GF-D8 (cell line): ENCODE measurements at places on chromosomes 5 and 9.
A peak's percentile ranks its signal among the peaks of the same experiment; 100 is the strongest.

DNA sequence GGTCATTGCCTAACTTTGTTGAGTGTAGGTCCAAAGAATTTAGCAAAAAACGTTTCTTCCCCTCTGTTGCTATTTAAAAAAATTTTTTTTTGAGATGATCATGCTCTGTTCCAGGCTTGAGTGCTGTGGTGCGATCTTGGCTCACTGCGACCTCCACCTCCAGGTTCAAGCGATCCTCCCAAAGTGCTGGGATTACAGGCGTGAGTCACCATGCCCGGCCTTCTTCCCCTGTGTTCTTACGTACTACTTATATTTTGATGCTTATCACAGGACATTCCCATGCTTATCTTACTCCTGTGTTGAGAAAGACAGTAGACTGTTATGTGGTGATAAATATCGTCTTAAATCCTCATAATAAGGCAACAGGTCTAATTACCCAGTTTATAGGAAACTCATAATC, 2.5 kb downstream of the ACER2 start:
- no peak for DNase-seq

DNA sequence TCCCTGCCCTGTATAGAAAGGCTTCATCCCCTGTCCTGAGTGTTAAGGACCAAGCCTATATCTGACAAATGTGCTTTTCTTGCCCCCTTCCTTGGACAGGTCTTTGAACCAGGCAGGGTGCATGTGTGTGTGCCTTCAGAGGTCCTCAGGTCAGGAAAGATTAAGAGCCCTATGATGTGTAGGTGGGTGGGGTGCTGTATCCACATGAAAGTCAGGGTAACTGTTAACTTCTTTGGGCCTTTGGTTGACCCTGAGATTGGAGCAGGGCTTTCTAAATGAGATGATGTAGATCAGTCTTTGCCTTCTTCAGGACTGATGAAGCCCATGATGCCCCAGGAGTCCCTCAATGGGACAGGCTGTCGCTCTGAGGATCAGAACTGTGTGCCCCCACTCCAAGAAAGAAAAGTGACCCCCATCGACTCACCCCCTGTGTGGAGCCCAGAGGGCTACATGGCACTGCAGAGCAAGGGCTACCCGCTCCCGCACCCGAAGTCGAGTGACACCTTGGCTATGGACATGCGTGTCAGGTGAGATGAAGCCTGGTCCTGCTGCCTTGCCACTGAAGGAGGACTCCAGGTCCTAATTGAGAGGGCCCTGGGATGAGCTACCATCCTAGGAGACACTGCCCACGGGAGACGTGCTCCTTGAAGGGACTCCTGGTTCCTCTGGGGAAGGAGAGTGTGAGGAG, 29.4 kb upstream of the POMT1 start:
- DNase-seq = no peak

GRCh38 chr5:138344887-138345622, 7.0 kb downstream of the FAM53C start:
- DNase-seq = no peak

DNA sequence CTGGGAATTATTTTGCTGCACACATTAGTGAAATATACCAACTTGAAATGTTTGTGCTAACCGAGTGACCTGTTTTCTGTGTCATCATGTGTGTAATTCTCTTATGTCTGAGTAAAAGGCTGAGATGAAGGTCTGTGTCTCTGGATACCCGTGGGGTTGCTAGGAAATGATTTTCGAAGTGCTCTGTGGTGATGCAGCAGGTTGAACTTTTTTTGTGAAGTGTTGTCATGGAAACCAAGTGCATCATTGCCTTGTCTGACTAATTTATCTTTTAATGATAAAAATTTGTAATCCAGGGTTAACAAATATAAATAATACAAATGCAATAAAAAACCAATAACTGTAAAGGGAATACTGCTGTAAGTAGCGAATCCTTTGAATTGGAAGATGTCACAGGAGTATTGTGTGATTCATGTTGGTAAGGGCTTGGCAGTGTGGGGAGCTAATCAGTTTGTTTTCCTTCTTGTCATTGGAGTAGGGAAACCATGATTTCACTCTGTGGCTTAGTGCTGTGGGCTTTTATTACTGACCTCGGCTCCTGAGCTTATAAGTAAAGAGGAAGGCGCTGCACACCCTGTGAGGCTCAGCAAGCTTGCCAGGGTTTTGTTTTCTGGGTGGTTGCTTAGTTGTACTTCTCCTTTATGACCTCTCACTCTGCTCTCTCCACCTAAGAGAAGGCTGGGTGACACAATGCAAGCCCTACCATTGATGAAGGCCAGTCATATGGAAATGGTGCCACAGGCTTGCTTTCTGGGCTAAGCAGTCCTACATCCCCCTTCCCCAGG, 22.3 kb downstream of the PDE8B start:
- DNase-seq = peak; percentile 0

DNA sequence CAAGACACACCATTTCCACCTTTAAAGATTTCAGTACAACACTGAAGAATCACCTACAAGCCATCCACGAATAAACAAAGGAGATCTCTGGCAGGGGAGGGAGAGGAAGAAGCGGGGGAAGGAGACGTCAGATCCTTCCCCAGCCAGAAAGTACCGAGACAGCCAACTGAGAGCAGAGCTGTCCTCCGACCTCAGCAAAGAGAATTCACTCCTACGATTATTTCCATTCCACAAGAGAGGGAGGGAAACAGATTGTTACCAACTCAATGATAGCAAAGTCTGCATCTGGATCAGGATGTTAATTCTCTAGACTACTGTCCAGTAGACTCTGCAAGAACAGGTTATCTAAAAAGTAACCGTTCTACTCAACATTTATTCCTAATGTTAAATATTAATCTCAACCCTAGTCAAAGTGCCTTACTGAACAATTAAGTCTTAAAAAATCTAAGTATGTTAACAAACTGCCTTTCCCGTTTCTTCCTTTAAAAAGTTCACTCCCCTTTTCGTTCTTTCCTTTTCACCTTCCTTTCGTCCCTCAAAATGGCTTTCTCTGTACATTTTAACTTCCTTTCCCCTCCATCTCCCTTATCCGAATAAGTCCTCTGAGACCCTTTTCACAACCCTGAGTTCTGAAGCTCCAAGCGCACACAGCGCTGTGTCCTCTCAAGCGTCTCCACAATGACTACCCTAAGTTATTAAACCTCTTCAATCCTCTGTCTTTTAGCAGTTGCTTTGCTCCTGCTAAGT, 1.4 kb downstream of the CHD1 start:
- DNase-seq = no peak

- DNase-seq = no peak
Observed at GRCh38 chr5:58988938-58989337, 406.1 kb downstream of the RAB3C start.

DNA sequence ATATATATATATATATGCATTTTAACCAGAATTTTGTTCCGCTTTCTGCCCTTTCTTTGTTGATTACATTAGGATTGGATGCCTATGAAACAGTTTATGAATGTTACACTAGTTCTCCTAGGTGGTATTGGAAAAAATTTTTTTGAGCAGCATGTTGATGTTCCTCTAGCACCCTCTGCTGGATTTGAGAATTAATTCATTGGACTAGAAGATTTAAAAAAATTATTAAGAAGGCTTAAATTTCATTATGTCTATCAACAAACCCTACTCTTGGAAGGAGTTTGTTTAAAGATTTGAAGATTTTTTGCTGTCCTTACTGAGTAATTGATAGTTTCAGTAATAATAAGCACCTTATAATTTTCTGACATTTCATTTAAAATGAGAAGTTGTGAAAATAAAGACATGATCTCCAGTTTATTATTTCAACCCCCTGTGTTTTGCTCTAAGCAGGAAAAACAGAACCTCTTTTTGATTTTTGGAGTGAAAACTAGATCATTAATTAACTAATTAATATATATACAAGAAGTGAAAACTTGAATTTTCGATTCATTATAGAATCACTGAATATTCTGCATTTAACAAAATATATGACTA, 89.6 kb downstream of the CCDC171 start:
- DNase-seq = no peak

DNA sequence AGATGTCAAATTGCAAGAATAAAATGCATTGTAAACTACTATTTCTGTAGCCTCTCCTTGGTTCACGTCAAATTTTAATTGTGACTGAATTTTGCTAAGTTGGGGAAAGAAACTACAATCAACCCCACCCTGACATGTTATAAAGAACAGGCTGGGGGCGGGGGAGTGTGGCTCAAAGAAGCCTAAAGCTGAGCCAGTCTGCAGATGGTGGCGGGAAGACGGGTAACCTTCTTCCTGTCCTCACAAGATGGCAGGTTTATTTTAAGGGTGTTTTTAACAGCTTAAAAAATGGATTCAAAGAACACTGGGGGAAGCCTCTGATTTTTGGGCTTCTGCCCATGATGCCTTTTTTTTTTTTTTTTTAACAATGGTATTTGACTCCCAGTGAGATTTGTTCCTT, 68.5 kb upstream of the MELK start:
- DNase-seq = no peak

DNA sequence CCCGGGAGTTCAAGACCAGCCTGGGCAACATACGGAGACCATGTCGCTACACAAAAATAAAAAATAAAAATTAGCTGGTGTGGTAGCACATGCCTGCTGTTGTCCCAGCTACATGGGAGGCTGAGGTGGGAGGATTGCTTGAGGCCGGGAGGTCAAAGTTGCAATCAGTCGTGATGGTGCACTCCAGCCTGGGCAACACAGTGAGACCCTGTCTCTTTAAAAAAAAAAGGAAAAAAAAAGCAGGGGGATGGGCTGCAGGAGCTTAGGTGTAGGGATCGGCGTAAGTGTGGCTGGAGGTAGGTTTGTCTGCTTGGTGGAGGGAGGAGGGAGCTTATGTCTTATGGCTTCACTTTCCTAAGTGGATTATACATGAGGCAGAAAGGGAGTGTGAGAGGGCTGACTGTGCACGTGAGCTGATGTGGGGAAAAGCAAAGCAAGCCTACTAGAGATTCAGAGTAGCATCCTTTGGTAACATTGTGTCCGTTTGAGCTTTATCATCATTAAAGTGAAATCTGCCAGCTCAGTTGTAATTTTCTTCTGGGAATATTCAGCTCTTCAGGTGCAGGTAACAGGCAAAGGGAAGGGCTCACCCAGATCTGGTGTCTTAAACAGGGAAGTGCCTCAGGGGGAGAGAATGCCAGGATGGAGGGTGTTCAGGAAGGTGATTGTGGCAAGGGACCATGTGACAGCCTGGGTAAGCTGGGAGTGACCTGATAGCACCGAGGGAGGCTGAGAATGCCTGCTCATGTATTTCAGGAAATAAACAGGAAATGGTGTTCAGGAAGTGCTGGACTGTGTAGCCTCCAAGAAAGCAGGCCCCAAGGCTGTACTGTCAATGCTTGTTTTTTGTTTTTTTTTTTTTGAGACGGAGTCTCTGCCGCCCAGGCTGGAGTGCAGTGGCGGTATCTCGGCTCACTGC, 17.6 kb upstream of the SETX start:
- DNase-seq = peak; percentile 80

GRCh38 chr5:166881802-166882201, 1409.6 kb upstream of the WWC1 start:
- DNase-seq = no peak

DNA sequence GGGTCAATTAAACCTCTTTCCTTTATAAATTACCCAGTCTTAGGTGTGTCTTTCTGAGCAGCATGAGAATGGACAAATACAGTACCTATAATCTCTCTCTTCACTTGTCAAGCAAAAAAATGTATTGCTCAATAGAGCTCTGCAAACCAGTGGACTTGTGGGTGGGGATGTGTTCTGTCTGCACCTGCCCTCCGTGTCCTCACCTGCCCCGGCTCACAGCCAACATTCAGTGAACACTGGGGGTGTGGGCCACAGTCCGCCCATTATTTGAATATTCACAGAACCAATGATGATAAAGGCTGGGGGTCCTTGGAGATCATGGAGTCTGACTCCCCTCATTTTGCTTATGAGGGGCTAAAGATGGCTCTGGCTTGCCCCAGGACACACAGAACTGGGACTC, 36.9 kb upstream of the MED27 start:
- DNase-seq = no peak

- DNase-seq = no peak
Observed at GRCh38 chr5:129820-130219, 37.9 kb downstream of the PLEKHG4B start.

DNA sequence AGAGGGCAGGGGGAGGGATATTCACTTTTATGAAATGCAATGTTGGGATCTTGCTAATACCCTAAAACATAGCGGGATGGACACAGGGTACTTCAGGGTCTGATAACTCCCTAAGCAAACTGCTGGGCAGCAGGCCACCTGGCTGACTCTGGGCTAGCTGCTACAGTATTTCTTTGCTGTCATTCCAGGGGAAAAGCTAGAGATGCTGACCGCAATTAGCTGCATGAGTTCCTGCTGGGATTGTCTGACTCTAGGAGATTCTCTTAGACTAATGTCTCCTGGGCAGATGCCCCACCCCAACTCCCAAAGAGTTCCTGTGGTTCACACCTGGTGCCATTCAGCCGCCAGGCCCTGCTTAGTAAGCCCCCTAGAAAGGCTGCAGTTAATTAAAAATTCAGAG, 69.9 kb downstream of the PSAT1 start:
- DNase-seq = no peak

DNA sequence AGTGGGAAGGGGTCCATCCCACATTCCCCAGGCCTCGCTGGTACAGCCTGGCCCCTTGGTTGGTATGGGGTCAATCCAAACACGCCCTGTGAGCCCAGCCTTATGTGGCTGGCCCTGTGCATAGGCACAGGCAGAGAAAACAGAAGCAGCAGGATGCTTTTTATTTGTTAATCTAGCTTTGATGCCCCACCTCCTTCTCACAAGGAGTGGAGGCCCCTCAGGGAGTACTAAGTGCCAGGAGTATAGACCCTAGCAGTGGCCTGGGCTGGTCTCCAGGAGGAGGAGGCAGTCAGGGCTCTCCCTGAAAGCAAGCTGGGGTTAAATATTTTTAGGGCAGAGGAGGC, 14.6 kb upstream of the TCF7 start:
- no peak for DNase-seq

- no peak for DNase-seq
Observed at GRCh38 chr5:92548346-92548745, 1032.7 kb downstream of the NR2F1-AS1 start.

DNA sequence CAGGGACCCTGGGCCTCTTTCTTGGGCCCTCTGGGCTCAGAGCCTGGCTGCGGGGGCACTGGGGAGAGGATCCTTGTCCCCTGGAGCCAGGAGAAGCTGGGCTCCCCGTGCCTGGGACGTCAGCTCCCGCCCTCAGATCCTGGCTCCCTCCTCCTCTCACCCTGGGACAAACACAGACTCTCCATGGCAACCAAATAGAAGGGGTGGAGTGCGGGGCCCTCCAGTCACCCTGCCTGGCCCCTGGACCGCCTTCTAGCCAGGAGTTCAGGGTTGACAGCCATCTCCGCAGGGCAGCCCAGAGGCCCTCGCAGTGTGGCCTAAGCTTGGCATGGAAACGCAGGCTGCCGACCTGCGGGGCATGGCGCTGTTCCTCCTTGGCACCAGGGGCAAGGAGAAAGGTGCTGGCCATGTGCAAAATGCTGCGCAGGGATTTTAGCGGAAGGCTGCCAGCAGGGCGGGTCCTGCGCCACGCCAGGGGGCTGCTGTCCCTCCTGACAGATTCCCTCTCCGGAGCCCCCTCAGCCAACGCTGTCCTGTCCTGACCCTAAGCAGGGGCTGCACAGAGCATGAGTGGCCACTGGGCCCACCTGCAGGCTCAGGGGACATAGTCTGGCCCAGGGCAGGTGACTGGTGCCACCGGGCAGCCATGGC, 1.0 kb downstream of the ZDHHC11 start:
- DNase-seq = no peak

- peak; percentile 20 for DNase-seq
Observed at GRCh38 chr5:134813827-134814226, 31.9 kb upstream of the C5orf24 start.

GRCh38 chr9:6944093-6944551, 186.3 kb downstream of the KDM4C start:
- no peak for DNase-seq

- DNase-seq = no peak
Observed at GRCh38 chr9:98775831-98776441, 20.4 kb downstream of the ANKS6 start.
